ENCODE measurements at places on chromosomes 4 and X. TPM values are rescaled to one million over a fixed set of nuclear protein-coding genes. Genes with fewer than 3 reads are reported as not detected.

Gene FAM199X
- 43.1 TPM for polyA plus RNA-seq

DNA sequence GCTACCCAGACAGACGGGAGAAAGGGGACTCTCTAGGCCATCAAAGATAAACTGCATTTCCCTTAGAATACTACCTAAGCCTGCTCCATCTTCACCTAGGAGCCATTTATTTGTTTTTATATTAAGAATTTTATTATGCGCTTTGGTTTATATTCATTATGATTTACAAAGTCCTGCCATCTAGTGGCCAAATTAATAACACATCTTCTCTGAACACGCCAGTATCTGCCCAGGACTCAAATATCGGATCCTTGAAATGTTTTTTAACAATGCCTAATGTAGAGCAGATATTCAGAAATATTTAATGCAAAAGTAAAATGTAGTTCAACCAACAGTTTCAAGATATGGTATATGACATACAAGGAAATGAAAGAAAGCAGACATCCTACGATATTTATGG, 20.8 kb upstream of the PRPS2 start:
- DNase-seq = no peak

DNA sequence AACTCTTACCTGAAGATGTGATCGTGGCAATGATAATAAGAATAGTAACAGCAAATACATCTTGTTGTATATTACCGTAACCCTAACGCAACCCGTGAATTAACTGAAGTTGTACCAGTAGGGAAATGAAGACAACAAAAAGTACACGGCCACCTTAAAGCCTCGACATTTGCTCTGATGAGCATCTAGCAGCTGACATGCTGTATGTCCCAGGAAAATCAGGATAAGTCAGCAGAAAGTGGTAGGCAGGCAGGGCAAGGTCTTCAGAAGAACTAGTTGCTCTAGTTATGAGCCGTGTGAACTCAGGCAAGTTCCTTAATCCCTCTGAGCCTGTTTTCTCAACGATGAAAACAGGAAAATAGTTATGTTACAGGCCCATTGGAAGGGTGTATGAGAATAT, 7.7 kb upstream of the ASB5 start:
- DNase-seq = no peak

DNA sequence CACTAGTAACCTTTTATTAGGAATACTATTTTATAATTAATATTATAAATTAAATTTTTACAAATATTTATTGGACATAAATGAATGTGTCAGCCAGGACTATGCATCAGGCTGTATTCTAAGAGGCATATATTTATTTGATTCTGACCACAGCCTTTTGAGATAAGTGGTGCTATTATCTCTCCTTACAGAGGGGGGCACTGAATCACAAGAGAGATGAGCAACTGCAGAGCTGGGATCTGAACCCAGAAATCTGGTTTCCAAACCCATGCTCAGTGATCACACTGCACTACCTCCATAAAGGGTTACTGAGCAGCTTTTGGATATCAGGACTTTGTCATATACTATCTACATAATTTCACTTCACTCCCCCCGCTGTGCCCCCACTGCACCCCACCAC, 322.0 kb downstream of the TMA16 start:
- DNase-seq = no peak

Gene DCAF4L1
- polyA plus RNA-seq = 0.23 TPM

Gene NPNT
- polyA plus RNA-seq = 171 TPM

- DNase-seq = no peak
Observed at GRCh38 chrX:5113128-5113527, 1115.5 kb downstream of the NLGN4X start.

GRCh38 chrX:150258463-150259430, 104.4 kb upstream of the MAMLD1 start:
- DNase-seq = no peak

Data from renal cortex interstitium (tissue), 15 donors.